ENCODE measurements at places on chromosomes 12 and 14. TPM values are rescaled to one million over a fixed set of nuclear protein-coding genes. Genes with fewer than 3 reads are reported as not detected.

PZP gene
- total RNA-seq, result not detected

RGS6 gene
- 13.5 TPM for total RNA-seq

PMCH gene
- not detected for total RNA-seq

SH2B3 gene
- total RNA-seq, result 9.3 TPM
